Fibroblast of villous mesenchyme (primary cell): ENCODE measurements at places on chromosomes 5 and 9. TPM values are rescaled to one million over a fixed set of nuclear protein-coding genes. Genes with fewer than 3 reads are reported as not detected.

Gene DDX4
- total RNA-seq = not detected in 2 replicates

Gene LCN9
- not detected in 2 replicates for total RNA-seq

Gene ARID3C
- 0.32 TPM in 1 of 2 replicates, not detected in the other for total RNA-seq

Gene ARSI
- 13.8 and 23.5 TPM in 2 replicates for total RNA-seq

Gene IRX1
- not detected in 2 replicates for total RNA-seq

Gene PDCD1LG2
- total RNA-seq = 31.6 and 59.6 TPM in 2 replicates

Gene SLC46A2
- not detected in 2 replicates for total RNA-seq

Gene GADD45G
- 0.43 and 0.64 TPM in 2 replicates for total RNA-seq

Gene PPP3R2
- total RNA-seq = not detected in 2 replicates

Gene MZB1
- under 0.01 and 0.43 TPM in 2 replicates for total RNA-seq

Gene SLC6A7
- total RNA-seq = under 0.01 TPM in 2 replicates

- DNase-seq = no peak
Observed at GRCh38 chr9:89999176-89999533, 394.3 kb downstream of the GADD45G start.

GRCh38 chr5:148969291-148969690, 93.6 kb downstream of the SH3TC2 start:
- DNase-seq = no peak

DNA sequence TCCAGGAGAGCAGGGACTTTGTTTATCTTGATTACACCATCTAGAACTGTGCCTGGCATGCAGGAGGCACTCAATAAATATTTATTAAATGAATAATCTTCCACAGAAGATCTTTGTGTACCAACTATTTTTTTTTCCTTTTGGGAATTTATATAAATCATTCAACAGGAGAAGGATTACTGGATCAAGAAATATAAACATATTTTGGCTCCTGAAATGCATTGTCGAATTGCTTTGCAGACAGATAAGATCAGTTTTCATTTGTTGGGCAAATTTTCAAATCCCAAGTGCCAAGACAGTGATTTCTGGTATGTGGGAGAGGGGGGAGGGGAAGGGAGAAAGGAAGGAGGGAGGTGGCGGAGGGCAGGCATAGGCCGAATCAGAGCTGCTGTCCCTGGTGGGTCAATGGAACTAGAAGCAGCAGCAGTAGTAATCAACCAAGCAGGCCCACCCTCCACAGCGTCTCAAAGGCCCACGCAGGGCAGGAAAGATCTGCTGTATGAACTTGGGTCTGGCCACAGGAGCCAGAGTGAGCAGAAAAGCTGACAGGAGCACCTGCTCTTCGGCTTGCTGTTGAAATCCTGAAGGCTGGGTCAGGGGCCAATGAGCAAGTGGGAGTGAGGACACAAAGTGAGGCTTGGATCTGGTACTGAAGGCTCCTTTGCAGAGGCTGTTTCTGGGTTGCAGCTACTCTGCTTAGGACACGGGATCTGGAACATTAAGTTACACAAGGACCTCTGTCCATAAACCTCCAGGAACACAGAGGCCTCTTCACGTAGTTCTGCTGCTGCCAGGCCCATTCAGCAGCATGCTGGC, 15.8 kb upstream of the TRAF1 start:
- DNase-seq = no peak

GRCh38 chr5:31935496-31936369, 238.4 kb downstream of the GOLPH3 start:
- DNase-seq = peak; percentile 38

GRCh38 chr5:75603371-75603770, 7.9 kb upstream of the ANKDD1B start:
- DNase-seq = peak; percentile 26

GRCh38 chr5:181239062-181239663, 4.5 kb downstream of the RACK1 start:
- DNase-seq = no peak

DNA sequence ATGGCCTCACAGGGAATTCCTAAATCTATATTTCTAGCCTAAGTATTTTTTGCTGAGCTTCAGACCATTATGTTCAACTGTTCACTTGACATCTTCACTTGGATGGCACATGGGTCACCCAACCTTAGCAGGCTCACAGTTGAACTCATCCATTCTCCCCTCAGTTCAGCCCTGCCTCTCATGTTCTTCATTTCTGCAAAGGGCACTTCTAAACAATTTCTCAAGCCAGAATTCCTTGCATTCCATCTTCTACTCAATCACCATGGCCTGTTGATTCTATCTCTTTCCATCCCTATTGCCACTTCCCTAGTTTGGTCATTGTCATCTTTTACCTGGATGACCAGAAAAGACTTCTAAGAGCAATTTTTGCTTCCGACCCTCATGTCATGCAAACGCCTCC, 7.3 kb upstream of the RGS3 start:
- DNase-seq = no peak

DNA sequence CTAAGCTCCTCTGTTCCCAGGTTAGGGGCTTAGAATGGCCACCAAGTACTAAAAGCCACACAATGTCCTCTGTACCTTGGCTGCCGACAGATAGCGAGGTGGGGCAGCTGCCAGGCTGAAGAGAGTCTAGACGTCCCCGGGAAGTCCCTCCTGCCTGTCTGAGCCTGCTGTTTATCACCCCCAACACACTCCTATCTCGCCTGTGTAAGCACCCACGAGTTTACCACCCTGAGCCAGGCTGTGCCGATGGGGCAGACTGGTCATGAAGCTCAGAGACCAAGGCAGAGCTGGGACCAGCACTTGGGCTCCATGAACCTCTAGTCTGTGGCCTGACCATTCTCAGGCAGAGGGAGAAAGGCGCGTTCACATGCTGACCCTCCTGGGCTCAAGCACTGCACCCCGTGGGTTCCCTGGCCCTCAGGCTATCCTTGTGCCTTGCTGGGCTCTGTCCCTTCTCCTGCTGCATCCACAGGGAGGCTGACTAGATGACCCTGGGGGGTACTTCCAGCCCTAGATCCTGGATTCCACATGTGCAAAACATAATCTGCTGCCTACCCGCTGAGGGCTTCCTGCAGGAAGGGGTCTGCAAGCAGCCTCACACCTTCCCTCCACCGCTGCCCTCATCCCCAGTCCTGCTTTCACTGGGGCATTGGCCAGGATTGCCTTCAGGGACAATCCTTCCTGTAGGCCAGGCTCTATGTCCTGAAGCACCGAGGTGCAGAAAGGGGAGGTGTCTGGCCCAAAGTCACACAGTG, 18.6 kb upstream of the SLC25A51 start:
- DNase-seq = no peak

DNA sequence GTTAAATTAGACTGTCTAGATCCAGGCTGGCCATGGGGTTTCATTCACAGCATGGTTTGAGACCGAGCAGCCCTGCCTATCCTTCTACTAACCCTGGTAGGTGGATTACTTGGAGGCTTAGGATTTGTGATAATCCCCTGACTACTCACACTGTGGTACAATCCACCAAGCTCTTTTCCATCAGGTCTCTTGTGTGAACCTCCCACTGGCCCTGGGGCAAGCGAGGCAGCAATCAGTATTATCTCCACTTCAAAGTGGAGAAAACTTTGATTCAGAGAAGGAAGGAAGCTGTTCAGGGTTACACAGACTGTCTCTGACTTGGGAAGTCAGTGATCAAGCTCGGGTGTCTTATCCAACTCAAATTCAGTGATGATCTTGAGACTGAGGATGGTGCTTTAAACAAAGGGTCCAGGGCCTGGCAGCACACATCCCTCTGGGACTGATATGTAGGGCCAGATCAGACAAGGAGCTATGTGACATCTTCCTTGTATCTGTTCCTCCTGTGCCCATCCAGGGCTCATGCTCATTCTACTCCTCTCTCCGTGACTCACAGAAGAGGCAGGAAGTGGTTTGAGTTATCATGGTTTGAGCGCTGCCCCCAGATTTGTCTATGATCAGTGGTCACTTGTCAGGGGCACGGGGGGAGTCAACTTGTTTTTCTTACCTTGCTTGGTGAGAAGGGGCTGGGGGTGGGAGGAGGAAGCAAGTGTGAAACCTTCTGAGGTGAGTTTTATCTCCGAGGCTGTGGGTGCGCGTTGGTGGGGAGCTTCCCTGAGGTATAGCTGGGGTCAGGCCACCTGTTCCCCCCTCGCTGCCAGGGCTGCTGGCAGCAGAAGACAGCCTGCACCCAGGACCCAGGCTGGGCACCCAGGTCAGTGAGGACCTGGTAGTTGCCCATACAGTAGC, 48.6 kb downstream of the RGS3 start:
- peak; percentile 51 for DNase-seq

DNA sequence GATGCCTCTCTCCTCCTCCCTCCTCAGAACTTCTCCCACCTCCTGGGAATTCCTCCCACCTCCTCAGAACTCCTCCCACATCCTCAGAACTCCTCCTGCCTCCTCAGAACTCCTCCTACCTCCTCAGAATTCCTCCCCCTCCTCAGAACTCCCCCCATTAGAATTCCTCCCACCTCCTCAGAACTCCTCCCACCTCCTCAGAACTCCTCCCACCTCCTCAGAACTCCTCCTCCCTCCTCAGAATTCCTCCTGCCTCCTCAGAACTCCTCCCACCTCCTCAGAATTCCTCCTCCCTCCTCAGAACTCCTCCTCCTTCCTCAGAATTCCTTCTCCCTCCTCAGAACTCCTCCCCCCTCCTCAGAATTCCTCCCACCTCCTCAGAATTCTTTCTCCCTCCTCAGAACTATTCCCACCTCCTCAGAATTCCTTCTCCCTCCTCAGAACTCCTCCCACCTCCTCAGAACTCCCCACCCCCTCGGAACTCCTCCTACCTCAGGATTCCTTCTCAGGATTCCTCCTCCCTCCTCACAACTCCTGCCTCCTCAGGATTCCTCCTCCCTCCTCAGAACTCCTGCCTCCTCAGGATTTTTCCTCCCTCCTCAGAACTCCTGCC, 23.9 kb downstream of the SLC46A2 start:
- DNase-seq = peak; percentile 88

DNA sequence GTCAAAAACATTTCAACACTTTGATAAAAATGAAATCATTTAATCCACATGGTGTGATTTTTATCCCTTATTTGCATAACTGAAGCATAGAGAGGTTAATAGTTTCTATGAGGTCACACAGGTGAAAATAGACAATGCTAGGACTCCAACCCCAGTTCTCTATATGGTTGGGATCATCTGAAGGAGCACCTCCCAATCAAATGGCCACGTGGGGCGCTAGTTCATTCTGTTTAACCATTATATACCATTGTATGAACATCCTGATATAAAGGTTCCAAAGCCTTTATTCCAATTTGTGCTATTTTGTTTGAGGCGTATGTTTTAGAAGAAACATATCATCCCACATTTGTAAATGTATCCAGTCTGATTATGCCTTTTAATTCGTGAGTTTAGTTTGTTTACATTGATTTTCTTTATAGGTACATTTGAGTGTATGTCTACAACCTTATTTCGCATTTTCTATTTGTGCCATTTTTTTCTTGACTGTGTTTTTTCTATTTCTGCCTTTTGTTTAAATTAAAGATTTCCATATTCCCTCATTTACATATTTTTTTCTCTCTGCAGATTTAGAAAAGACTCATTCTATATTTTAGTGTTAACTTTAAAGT, 1092.0 kb downstream of the MAT2B start:
- no peak for DNase-seq

DNA sequence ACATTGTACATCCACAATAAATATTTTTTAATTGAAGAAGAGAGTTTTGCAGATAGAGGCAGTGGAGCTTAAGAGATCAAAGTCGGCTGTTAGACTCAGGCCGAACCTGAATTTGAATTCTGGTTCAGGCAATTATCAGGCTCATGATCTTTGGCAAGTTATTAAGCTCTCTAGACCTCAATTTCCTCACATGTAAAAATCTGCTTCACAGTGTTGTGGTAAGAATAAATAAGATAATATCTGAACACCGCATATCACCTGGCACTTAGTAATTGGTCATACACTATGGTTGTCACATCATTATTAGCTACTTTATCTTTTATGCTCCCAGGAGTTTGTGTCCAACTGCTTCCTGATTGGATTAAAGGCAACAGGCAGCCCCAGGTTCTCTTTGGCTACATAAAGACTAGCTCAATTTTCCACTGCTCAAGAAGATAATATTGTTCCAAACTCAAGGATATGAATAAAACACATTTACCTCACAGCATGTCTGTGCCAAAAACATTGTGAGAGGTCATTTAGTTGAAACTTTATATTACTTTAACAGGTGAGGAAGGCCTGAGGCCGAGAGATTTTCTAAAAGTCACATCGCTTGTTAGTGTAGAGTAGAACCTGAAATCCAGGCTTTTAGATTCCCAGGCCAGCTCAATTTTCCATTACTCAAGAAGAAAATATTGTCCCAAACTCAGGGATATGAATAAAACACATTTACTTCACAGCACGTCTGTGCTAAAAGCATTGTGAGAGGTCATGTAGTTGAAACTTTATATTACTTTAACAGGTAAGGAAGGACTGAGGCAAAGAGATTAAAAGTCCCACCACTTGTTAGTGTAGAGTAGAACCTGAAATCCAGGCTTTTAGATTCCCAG, 289.2 kb upstream of the PTGER4 start:
- DNase-seq = no peak

- no peak for DNase-seq
Observed at GRCh38 chr5:157443041-157443549, 16.9 kb upstream of the NIPAL4 start.

DNA sequence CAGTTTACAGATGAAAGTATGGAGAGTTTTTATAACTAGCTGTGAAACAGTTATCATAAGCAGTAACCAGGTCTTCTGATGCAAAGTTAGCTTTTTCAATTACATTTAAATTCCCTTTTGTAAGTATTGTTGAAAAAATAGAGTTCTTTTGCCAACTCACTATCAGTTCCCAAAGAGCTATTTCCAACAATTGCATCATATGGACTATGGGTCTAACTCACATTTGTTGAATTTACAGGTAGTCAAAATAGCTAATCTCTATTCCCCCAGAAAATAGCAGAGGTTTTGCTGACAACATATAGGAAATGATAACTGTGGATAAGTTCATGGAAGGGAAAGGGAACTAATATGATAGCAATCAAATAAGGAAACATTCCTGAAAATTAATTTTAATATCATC, 1.4 kb downstream of the SPINK1 start:
- no peak for DNase-seq

- peak; percentile 37 for DNase-seq
Observed at GRCh38 chr5:22908129-22908528, 55.0 kb upstream of the CDH12 start.

DNA sequence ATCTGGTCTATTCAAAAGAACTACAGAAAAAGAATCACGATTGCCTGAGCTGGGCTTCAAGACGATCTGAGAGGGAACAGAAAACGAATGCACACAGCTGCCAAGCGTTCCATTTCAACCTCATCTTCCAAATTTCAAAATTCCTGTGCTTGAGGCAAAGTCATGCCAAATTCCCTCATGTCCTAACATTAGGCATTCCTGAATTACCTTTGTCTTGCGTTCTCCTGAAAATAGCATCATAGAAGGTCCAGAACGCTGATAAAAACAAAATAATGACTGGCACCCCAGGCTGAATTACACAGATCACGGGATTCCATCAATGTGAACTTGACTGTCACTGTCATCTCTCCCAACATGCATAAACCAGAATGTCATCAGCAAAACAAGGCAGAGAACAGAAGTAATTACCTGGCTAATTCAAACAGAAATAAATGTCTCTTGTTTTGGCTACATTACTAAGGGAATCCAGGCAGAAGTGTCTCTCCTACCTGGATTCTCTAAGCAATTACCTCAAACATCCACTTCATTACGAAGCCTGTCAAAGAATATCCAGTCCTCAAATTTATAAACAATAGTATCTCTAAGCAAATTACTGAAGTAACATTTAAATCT, 12.0 kb upstream of the CDH6 start:
- DNase-seq = no peak

- DNase-seq = peak; percentile 92
Observed at GRCh38 chr5:42993516-42994245, 46.4 kb downstream of the ANXA2R start.

- DNase-seq = no peak
Observed at GRCh38 chr9:89623925-89624420, 19.2 kb downstream of the GADD45G start.
